ENCODE measurements at places on chromosomes 1 and 21.

- DNase-seq, result no peak
Observed at GRCh38 chr1:172357753-172358385, 62.6 kb upstream of the C1orf105 start.

- DNase-seq, result no peak
Observed at GRCh38 chr1:82597649-82598048, 796.9 kb downstream of the ADGRL2 start.

DNA sequence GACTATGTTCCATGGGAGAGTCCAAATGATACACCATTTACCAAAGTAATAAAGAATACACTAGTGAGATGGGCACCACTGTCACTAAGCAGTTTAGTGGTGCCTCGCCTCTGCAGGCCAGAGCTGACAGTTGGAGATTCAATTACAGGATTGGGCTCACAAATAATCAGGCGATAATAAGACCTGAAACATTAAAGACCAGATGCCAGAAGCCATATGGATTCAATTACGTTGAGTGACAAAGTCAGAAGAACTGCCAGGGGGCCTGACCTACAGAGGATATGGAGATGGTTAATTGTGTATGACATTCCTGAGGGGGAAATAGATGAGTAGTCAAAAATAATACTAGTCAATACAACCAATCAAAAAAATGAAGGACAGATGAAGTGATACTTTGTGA is 65.2 kb upstream of the ST6GALNAC5 start:
- no peak for DNase-seq

DNA sequence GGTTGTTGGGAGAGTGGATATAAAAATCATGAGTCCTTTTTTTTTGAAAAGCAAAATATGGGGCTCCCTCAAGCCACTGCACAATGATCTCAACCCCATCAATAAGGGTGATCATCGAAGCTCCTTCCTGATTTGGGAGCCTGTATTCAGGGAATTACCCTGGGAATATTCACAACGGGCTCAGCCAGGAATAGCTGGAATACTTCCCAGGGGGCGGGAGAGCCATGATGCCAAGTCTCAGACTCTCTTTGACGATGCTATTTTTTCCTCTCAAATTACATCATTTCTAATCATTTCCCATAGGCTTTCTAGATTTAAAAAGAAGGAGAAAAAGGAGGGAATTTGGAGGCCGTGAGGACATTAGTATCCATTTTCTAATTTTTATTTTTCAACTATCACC is 18.4 kb downstream of the OLIG1 start:
- DNase-seq, result no peak

DNA sequence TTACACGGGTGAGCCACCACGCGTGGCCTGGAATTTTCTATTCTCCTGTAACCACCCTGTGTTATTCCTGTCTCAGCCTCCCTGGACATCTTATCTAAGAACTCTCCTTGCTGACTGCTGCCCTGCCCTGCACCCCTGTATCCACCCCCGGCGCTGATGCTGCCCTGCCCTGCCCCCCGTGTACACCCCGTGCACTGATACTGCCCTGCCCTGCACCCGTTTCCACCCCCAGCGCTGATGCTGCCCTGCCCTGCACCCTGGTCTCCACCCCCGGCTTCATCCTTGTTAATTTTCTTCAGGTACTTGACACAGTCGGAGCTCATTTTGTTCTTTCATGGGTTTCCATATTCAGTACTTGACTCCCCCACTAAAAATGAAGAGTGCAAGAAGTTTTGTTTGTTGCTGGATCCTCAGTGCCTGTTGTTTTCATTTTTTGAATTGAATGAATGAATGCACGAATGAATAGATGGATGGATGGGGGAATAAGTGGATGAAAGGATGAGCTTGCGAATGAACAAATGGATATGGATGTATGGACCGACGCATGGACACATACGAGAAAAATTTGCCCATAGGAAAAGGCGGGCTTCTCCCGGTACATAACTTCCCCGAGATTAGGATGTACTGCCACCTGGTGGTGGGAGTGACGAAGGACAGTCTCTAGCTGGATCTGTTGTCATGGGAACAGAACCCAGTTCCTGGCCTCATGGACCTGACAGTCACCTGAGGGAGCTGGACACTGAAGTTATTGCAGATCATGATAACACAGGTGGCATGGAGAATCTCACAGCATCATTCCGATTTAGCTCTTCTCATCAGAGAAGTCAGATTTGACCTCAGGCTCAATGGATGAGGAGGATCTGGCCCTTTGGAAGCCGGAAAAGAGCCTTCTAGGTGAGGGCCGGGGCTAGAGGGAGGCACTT is 14.9 kb downstream of the AADACL4 start:
- peak; percentile 66 for DNase-seq

- DNase-seq, result no peak
Observed at GRCh38 chr1:13652238-13652637, 47.8 kb upstream of the PRDM2 start.

DNA sequence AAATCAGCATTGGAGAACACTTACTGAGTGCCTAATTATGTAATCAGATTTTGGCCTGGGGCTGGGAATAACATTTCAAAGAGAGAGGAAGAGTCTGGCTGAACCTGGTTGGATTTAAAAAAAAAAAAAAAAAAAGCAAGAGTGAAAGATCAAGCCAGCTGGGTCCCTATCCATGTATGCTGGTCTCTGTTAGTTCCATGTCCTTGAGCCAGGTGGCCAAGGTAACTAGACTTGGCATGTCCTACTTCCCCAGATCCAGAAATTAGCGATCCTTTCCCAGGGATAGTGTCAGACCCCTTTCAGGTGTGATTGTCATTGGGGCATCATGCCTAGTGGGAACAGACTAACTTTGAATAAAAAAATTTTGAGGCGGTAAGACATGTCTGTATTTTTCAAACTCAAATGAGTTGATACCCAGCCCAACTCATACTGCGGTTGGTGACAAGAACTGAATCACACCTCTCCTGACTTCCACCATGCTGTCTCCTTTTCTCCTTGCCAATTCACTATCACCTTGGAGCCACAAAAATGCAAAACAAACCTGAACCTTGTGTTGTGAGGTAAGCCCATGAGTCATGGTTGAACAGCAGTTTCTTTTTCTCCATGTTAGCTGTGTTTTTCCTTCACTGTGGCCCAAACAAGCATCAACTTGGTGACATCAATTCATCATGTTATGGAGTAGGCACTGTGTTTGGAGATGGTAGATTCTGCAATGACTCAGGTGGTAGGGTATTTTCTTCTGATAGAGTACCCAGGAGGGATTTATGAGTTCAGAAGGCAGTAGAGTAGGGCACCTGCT is 24.5 kb upstream of the PPP2R5A start:
- no peak for DNase-seq

GRCh38 chr1:230823931-230824381 is 44.4 kb downstream of the C1orf198 start:
- DNase-seq, result no peak

DNA sequence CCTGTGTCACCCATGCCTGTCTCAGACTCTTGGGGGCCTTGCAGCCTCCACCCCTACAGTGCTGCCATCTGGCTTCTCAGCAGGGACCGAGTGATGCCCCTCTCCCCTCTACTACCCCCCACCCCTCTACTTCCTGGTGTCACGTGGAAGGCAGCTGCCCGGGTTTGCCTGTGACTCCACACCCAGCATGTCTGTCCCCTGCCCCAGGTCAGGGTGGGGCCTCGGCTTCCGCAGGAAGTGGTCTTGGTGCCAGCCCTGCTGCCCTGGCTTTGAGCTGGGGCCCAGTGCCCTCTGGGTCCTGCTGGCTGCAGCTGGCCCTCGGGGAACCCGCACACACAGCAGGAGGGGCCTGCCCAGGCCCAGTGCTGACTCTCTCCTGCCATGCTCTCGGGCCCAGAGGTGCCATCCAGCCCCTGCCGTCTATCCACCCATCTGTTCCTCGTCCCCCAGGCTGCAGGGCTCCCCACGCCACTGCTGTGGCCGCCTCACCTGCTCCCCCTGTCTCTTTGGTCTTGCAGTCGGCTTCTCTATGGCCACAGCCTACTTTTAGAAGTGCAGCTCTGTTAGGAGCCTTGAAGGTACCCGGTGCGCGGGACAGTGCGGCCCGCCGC is 24.0 kb downstream of the PLCH2 start:
- no peak for DNase-seq

DNA sequence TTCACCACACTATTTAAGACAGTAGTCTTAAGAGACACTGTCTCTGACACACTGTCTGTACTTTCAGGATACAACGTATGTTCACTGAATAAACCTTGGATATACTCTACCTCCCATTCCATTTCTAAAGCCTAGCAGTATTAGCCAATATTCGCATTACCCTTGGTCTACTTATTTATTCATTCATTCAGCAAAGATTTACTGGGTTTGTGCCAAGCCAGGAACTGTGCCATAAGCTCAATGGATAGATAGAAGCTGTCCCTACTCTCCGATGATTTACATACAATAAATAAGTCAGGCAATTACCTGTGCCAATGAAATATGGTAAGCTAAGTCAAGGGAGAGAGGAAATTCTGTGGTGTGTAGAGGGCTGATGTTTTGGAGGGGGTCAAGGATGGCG is 195.2 kb upstream of the RAB4A start:
- DNase-seq, result no peak

DNA sequence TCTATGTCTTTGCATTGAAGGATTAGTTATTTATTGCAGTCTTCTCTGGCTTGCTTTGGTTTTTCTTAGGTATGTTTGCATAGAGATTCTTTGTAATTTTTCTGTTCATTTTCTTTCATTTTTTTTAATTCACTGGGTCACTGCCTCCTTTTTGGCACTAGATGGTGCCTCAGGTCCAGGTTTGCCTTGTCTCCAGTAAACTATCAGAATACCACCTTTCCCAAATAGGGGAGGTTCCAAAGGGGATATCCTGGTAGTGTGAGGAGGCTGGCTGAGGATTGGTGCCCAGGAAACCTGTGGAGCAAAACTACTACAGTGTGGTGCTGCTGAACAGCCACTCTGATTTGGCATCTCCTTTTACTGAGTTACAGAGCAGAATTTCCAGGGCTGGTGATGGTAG is 257.1 kb downstream of the KCTD3 start:
- peak; percentile 1 for DNase-seq

DNA sequence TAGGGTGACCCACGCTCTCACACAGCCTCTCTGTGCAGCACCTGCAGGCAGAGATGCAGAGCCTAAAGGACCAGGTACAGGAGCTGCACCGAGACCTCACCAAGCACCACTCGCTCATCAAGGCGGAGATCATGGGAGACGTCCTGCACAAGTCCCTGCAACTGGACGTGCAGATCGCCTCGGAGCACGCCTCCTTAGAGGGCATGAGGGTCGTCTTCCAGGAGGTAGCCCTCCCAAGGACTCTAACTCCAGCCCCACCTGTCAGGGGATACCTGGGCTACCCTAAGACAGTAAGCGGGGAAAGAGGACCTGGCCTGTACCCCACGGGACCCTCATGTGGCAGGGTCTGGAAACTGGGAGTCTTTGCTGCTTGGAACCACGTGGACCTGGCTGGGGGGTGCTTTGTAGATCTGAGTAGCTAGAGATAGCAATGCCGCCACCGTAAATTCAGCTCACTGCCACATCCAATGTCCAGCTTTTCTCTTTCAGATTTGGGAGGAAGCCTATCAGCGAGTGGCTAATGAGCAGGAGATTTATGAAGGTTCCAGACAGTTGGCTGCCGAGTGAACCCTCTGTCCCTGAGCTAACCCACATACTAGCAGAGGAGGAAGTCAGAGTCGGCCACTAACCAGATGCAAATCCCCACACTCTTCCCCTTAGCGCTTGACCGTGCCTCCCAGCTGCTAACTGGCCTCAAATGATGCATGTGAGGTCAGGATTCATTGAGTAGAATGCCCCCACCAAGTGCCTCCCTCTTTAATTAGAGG is 6.5 kb downstream of the RNF207 start:
- DNase-seq, result no peak

- DNase-seq, result peak; percentile 63
Observed at GRCh38 chr1:23809751-23810171, 9.2 kb upstream of the GALE start.

GRCh38 chr1:48740621-48741020 is 36.1 kb downstream of the BEND5 start:
- no peak for DNase-seq

DNA sequence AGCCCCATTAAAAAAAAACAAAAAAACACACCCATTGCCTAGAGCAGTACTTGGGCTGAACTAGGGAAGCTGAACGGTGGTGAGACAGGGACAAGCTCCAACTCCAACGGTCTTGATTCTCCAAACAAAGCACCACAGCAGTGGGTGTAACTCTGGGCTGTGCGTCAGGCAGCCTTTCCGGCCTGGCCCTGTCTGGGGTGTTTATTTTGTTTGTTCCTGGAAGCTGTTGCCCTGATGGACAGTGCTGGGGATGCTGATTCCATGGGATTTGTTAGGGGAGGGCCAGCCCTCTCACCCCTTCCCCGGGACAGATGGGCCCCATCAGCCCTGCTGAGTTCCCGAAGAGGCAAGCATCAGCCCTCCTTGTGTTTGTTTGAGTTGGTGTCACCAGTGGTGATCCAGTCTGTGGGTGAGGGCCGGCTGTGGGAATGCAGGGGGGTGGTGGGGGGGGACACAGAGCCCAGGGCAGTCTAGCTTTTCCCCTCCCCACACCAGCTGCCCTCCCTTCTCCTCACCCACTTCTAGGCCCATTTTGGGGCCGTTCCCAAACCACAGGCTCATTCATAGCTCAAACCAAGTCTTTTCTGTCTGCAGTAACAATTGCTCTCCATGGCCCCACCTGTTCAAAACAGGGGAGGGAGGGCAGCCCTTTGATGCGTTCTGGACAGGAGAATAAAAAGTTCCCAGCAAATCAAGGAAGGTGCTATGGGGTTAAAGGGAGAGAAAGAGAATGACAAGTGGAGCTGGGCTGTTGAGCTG is 4.5 kb downstream of the WNT2B start:
- peak; percentile 73 for DNase-seq

- no peak for DNase-seq
Observed at GRCh38 chr1:5424802-5425703, 567.2 kb downstream of the NPHP4 start.

DNA sequence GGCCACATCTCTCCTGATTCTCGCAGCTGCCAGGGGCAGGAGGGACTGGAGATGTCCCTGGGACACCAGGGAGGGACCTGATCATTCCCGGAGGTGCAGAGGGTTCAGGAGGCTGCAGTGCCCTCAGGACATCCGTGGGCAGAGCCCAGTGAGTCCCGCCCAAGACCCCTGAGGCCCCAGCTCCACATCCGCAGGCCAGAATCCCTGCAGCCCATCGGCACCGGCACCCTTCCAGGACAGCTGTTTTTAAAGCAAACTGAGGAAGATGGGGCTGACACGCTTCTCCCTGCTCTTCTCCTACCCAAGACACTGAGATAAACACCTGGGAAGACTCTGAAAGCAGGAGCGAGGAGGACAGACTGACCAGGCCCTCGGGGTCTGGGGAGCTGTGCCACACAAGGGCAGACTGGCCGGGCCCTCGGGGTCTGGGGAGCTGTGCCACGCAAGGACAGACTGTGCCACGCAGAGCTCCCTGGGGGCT is 25.5 kb downstream of the SLC19A1 start:
- no peak for DNase-seq

GRCh38 chr1:4752059-4752458 is 97.7 kb downstream of the AJAP1 start:
- no peak for DNase-seq

DNA sequence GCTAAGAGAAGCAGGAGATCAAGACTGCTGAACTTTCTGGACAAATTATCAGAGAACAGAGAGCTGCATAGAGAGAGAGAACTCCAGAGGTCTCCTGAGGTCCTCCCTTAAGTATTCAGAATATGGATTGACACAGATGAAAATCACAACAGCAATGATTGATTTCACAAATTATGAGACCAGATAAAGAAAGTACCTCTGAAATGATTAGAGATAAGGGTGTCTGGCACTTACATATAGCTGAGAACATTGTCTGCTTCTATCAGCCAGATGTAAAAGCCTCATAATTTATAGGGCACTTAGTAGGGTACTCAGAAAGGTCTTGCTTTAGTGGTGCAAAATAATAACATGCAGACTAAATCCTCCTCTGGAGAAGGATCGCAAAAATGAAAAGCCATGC is 1301.8 kb downstream of the BRINP3 start:
- no peak for DNase-seq

All from brain microvascular endothelial cell (primary cell).